ENCODE measurements at places on chromosomes 3 and 15. TPM values are rescaled to one million over a fixed set of nuclear protein-coding genes. Genes with fewer than 3 reads are reported as not detected.

Gene PPM1L
- total RNA-seq, result 14.5 TPM

Gene CCR9
- 0.94 TPM for total RNA-seq

Gene NR2C2
- 24.9 TPM for total RNA-seq

Gene C3orf62
- total RNA-seq, result 5.0 TPM

Gene RYR3
- total RNA-seq, result 0.10 TPM

Gene AGTR1
- 0.10 TPM for total RNA-seq

Gene MRPS11
- 5.0 TPM for total RNA-seq

Gene ZNF445
- total RNA-seq, result 2.8 TPM

Gene ARHGEF26
- 0.21 TPM for total RNA-seq

Gene PLAAT1
- 0.52 TPM for total RNA-seq

Gene TPRG1
- total RNA-seq, result 2.4 TPM

Gene GPR149
- not detected for total RNA-seq

Gene MYZAP
- total RNA-seq, result 5.1 TPM

Gene COMMD4
- total RNA-seq, result 8.9 TPM

Gene TF
- total RNA-seq, result not detected

Gene CAMK2N2
- total RNA-seq, result not detected

Gene ZNF80
- total RNA-seq, result 1.2 TPM

Gene CADPS
- total RNA-seq, result under 0.01 TPM

Gene SEMA7A
- 5.9 TPM for total RNA-seq

Gene SLC15A2
- total RNA-seq, result 2.1 TPM

Gene TERB2
- total RNA-seq, result not detected

Gene MUC20
- 0.84 TPM for total RNA-seq

Gene BNIP2
- total RNA-seq, result 290 TPM

Gene BBX
- 126 TPM for total RNA-seq

Gene IMPG2
- total RNA-seq, result 0.84 TPM

Gene C3orf49
- total RNA-seq, result not detected

Gene ARID3B
- 36.4 TPM for total RNA-seq

Gene CAND2
- 0.84 TPM for total RNA-seq

Gene SCAANT1
- total RNA-seq, result not detected

Gene SNX22
- total RNA-seq, result 4.5 TPM

Gene P2RY1
- total RNA-seq, result 3.1 TPM

Gene XYLB
- total RNA-seq, result 0.63 TPM

Gene DNAJB8
- total RNA-seq, result not detected

Gene BCL2A1
- total RNA-seq, result 511 TPM

Gene C3orf80
- total RNA-seq, result 0.10 TPM

Gene EIF4A2
- 1,243 TPM for total RNA-seq

Gene CCK
- not detected for total RNA-seq

Gene CCDC54
- total RNA-seq, result not detected

Gene PAK6
- total RNA-seq, result 0.42 TPM

Gene COL7A1
- total RNA-seq, result 0.10 TPM

Gene ATP8B4
- total RNA-seq, result 8.2 TPM

Gene GNB4
- 22.6 TPM for total RNA-seq

Gene ATP2B2
- total RNA-seq, result not detected

Gene STX19
- total RNA-seq, result not detected

Gene ANP32A
- 52.8 TPM for total RNA-seq

Gene FMN1
- total RNA-seq, result 31.2 TPM

Gene UBE3A
- 150 TPM for total RNA-seq

Gene TMEM212
- not detected for total RNA-seq

Gene SMCO1
- total RNA-seq, result not detected

Gene ZPLD1
- total RNA-seq, result not detected

Gene TPM1
- 23.8 TPM for total RNA-seq

Gene ARRDC4
- 22.6 TPM for total RNA-seq

Gene DUOX1
- 0.10 TPM for total RNA-seq

Gene ALPK3
- total RNA-seq, result 0.10 TPM

Gene IRAK2
- total RNA-seq, result 14.6 TPM

Gene CPNE9
- total RNA-seq, result not detected

Gene SNTN
- not detected for total RNA-seq

Gene PHLDB2
- total RNA-seq, result 14.1 TPM
